ENCODE measurements at places on chromosomes 16 and 17.

DNA sequence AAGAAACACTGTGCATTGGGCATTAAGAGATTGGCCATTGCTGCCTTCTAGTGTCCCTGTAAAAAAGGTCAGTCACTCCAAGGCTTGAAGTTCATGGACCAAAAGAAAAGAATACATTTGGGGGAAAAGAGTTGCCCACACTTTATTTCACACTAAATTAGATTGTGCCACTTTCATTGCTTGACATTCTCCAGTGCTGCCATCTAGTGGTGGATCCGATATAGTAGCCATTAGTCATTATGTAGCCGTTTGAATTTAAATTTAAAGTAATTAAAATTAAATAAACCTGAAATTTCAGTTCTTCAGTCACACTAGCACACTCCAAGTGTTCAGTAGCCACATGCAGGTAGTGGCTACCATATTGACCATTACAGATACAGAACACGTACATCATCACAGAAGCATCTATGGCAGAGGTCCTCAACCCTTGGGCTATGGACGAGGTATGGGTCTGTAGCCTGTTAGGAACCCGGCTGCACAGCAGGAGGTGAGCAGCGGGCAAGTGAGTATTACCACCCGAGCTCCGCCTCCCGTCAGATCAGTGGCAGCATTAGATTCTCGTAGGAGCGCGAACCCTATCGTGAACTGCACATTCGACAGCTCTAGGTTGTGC, 21.9 kb upstream of the CDH5 start:
- no peak overlapping the region for H3K27ac ChIP-seq
- no peaks in the 10 kb centered on the region for H3K4me1 ChIP-seq
- H3K4me3 ChIP-seq: no peak overlapping the region
- H3K27me3 ChIP-seq: peaks cover 6% of the 10 kb centered on the region
- DNase-seq: peak; percentile 18

- H3K36me3 ChIP-seq: no peaks in the 10 kb centered on the region
- H3K4me3 ChIP-seq: no peak overlapping the region
- no peak overlapping the region for H3K27ac ChIP-seq
- no peaks in the 10 kb centered on the region for H3K27me3 ChIP-seq
- no peak for DNase-seq
These were observed 14.8 kb upstream of the PVALEF start for GRCh38 chr17:81150377-81151077.

GRCh38 chr16:27724482-27725235, 174.7 kb downstream of the KATNIP start:
- no peaks in the 10 kb centered on the region for H3K27me3 ChIP-seq
- peaks cover 9% of the 10 kb centered on the region for H3K4me1 ChIP-seq
- H3K27ac ChIP-seq: no peak overlapping the region
- H3K4me3 ChIP-seq: no peak overlapping the region
- H3K36me3 ChIP-seq: peaks cover 3% of the 10 kb centered on the region

- H3K4me3 ChIP-seq: no peak overlapping the region
- DNase-seq: no peak
- H3K27me3 ChIP-seq: peaks cover 22% of the 10 kb centered on the region
- H3K27ac ChIP-seq: no peak overlapping the region
- H3K4me1 ChIP-seq: no peaks in the 10 kb centered on the region
- H3K36me3 ChIP-seq: no peaks in the 10 kb centered on the region
These were observed 12.5 kb downstream of the SMTNL2 start for GRCh38 chr17:4596636-4597380.

DNA sequence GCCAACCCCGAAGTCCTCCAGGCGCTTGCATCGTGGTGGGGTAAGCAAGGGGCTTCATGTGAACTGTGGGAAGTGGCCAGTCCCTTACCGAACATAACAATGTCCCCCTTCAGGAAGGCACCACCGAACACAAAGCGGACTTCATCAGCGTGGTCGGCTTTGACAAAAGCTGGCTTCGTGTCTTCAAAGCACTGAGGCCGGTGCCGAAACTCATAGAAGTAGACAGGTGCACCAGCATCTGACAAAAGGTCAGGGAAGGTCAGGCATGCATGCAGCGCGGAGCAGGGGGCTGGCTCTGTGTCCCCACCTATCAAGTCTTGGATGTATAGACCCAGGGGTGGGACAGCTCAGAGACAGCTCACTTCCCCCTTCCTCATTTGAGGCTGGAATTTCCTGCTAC, 16.6 kb upstream of the CES1 start:
- no peak overlapping the region for H3K4me3 ChIP-seq
- H3K4me1 ChIP-seq: no peaks in the 10 kb centered on the region

DNA sequence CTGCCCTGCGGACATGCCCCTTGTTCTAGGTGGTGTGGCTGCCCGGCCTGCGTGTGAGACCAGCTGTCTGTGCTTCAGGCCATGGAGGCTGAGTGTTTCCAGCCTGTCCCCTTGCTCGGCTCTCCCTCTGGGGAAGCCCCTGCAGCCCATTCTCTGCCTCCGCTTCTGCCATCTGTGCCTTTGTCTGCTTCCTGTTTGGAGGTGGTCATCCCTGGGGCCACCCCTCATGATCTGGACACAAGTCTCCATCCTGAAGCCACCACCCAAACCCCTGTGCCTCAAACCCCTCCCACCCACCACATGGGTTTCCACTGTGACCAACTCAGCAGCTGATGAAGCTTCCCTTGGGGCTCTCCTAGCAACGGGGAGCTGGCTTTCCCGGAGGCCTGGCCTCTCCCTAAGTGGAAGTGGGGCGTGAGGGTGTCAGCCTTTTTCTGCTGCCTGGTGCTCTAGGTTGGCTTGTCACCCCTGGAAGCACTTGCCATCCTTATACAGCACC, 184.9 kb downstream of the SEC14L1 start:
- peak; percentile 24 for DNase-seq
- H3K27ac ChIP-seq: peak overlapping the region; percentile 98
- no peaks in the 10 kb centered on the region for H3K27me3 ChIP-seq
- no peak overlapping the region for H3K4me3 ChIP-seq

- no peaks in the 10 kb centered on the region for H3K27me3 ChIP-seq
- no peaks in the 10 kb centered on the region for H3K36me3 ChIP-seq
- peaks cover 14% of the 10 kb centered on the region for H3K4me1 ChIP-seq
- no peak overlapping the region for H3K4me3 ChIP-seq
These were observed 20.5 kb downstream of the TMEM94 start for GRCh38 chr17:75476752-75477489.

- H3K27ac ChIP-seq: no peak overlapping the region
- no peak for DNase-seq
- no peaks in the 10 kb centered on the region for H3K27me3 ChIP-seq
- no peak overlapping the region for H3K4me3 ChIP-seq
- no peaks in the 10 kb centered on the region for H3K36me3 ChIP-seq
- H3K4me1 ChIP-seq: no peaks in the 10 kb centered on the region
These were observed 276.2 kb upstream of the IRX5 start for GRCh38 chr16:54654429-54654828.

- H3K4me1 ChIP-seq: no peaks in the 10 kb centered on the region
- peak; percentile 78 for DNase-seq
- no peak overlapping the region for H3K27ac ChIP-seq
- no peaks in the 10 kb centered on the region for H3K36me3 ChIP-seq
These were observed 61.6 kb downstream of the RGS9 start for GRCh38 chr17:65198653-65199382.

GRCh38 chr16:19029980-19030379, 37.4 kb upstream of the COQ7 start:
- no peaks in the 10 kb centered on the region for H3K27me3 ChIP-seq
- no peaks in the 10 kb centered on the region for H3K36me3 ChIP-seq
- H3K27ac ChIP-seq: no peak overlapping the region
- no peak for DNase-seq

GRCh38 chr17:8190506-8190905, 526 bp upstream of the BORCS6 start:
- peak overlapping the region; percentile 59 for H3K27ac ChIP-seq
- no peak overlapping the region for H3K4me3 ChIP-seq
- H3K27me3 ChIP-seq: no peaks in the 10 kb centered on the region
- DNase-seq: no peak
- H3K36me3 ChIP-seq: no peaks in the 10 kb centered on the region

GRCh38 chr17:19381741-19382444, 3.6 kb downstream of the MAPK7 start:
- peaks cover 38% of the 10 kb centered on the region for H3K36me3 ChIP-seq
- H3K27ac ChIP-seq: no peak overlapping the region
- peaks cover 44% of the 10 kb centered on the region for H3K4me1 ChIP-seq
- DNase-seq: no peak

GRCh38 chr16:75235721-75236193, 15.7 kb downstream of the BCAR1 start:
- no peak overlapping the region for H3K27ac ChIP-seq
- H3K27me3 ChIP-seq: no peaks in the 10 kb centered on the region

GRCh38 chr17:75340631-75341030, 51.4 kb upstream of the SLC25A19 start:
- no peak overlapping the region for H3K4me3 ChIP-seq
- DNase-seq: peak; percentile 62
- no peaks in the 10 kb centered on the region for H3K36me3 ChIP-seq

DNA sequence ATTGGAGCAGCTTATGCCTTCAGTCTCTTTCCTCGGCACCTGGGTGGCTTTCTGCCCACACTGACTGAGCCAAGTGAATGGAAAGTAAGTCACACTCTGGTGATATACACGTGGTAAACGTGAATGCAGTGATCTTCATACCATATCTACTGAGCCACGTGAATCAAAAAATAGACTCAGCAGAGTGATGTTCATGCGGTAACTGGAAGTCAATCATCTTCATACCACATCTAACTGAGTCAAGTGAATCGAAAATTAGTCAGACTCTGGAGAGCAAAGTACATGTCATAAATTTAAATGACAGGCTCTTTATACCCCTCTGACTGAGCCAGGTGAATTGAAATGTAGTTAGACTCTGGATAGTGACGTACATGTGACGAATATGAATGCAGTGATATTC, 47.1 kb upstream of the ARL4D start:
- no peaks in the 10 kb centered on the region for H3K4me1 ChIP-seq
- no peak for DNase-seq
- no peaks in the 10 kb centered on the region for H3K27me3 ChIP-seq
- no peaks in the 10 kb centered on the region for H3K36me3 ChIP-seq
- no peak overlapping the region for H3K27ac ChIP-seq
- H3K4me3 ChIP-seq: no peak overlapping the region

- H3K36me3 ChIP-seq: no peaks in the 10 kb centered on the region
- no peak overlapping the region for H3K4me3 ChIP-seq
- no peak overlapping the region for H3K27ac ChIP-seq
- peaks cover 28% of the 10 kb centered on the region for H3K27me3 ChIP-seq
- H3K4me1 ChIP-seq: no peaks in the 10 kb centered on the region
These were observed 11.3 kb upstream of the DCAF7 start for GRCh38 chr17:63538693-63539595.

DNA sequence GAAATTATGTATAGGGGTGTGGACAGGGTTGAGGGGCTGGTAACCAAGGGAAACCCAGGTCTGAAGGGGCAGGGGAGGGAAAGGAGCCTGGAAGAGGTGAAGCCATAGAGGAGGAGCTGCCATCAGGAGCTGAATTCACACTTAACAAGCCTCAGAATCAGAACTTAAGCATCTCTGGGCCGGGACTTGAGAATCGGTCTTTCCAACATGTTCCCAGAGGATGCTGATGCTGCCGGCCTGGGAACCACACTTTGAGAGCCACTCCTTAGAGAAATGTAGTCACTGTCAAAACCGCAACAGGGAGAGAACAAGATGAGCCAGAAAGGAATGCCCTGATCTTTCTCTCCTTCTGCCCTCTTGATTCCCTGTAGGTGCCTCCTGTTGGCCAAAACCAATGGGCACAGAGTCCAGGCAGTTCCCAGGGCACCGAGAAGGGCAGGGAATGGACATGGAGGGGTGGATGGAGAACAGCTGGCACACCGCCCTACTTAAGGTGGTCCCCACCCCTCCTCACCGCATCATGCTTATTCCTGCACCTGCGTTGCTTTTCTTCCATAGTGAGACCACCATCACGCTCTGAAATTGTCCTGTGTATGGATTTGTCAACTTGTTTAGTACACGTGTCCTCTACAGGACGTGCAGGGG, 88.5 kb downstream of the GSG1L start:
- H3K27me3 ChIP-seq: no peaks in the 10 kb centered on the region
- no peaks in the 10 kb centered on the region for H3K4me1 ChIP-seq
- no peak overlapping the region for H3K27ac ChIP-seq
- H3K36me3 ChIP-seq: no peaks in the 10 kb centered on the region

Measured in fibroblast of lung (primary cell).